ENCODE measurements at places on chromosomes 1 and 21.

DNA sequence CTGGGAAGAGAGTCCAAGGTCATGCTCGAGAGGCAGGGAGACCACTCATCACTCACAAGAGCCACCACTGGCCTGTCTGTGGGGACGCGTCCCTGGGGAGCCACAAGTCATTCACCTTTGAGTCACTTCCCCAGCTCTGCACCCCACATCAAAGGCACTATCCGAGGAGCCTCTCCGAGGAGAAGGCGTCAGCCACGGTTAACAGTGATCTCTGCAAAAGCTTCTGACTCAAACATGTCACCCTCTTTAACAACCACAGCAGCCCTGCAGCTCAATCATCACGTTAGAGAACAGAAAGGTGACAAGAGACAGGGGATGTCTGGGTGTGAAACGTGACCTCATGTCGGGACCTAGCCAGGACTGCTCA, 9.0 kb downstream of the LRRC47 start:
- DNase-seq: no peak

- no peak for DNase-seq
Measured at GRCh38 chr1:62356257-62356835, 37.1 kb upstream of the KANK4 start.

DNA sequence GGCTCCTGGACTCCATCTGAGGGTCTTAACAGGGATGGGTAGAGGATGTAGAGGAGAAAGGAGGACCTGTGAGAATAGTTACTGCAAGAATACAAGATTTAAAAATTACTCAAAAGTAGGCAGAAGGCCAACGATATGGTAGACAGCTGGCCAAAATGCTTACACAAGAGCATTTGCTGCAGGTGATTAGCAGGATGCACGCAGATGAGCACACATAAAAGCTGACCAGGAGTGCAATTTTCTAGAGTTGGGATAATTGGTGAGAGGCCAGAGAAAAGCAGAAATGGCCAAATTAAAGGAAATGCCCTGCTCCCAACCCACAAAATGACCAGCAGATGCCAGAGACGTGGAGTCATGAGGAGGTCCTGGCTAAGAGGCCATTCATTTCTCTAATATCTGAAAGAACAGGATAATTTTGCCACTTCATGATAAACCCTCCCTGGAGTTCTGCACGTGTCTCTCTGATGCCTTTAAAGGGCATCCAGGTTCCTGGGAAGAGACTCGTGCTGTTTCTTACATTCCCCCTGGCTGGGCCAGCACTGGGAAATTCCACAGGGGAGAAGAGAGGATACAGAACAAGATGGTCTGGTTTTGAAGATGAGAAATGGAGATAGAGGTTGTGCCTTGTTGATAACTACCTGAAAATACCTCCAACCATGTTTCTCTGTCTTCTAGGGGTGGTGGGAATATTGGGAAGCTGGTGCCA, 62.3 kb upstream of the KCNA3 start:
- no peak for DNase-seq

- no peak for DNase-seq
Measured at GRCh38 chr1:181120924-181121323, 32.4 kb downstream of the IER5 start.

GRCh38 chr1:97334454-97334853, 586.4 kb downstream of the DPYD start:
- no peak for DNase-seq

GRCh38 chr1:235421751-235422150, 54.5 kb downstream of the TBCE start:
- no peak for DNase-seq

- no peak for DNase-seq
Measured at GRCh38 chr1:226086776-226087175, 24.3 kb downstream of the H3-3A start.

Measured in LNCaP clone FGC (cell line).